CMK (cell line): ENCODE measurements at places on chromosomes 12 and 14.

DNA sequence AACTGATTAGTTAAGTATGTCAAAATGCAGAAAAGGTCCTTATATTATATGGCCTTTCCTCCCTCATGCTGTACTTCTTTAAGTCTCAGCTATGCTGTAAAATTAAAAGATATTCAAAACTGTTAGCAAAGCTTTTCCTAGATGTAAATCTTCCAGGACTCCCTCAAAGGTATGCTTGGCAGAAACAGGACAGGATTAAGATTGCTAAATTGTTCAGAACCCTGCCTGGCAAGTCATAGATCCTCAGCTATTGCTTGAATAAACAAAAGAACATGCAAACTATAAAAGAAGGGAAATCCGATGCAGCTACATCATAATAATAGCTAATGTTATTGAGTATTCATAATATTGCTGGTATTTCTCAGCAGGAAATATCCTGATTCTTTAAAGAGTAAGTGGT lies 322.6 kb downstream of the CCDC91 start:
- DNase-seq: no peak

- no peak for DNase-seq
These were observed 71.1 kb downstream of the C2CD5 start for GRCh38 chr12:22473212-22473611.

- no peak for DNase-seq
These were observed 2.9 kb downstream of the LLPH start for GRCh38 chr12:66127650-66128049.

DNA sequence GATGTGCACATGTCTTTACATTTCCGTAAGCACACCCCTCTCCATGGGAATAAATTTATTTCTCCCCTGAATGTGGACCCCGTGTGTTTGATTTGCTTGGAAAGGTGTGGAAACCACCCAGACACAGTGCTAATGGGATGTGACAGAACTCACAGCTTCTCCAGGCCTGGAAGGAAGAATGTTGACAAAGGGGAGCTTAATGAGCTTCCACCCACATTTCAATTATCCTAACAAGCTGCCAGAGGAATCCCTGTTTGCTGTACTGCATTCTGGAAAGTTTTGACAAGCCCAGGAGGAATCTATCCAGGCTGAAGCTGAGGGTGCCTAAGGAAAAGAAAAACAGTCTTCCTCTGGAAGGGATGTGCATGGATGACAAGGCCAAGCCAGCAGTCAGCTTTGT lies 51.2 kb upstream of the CCDC60 start:
- DNase-seq: no peak
